ENCODE measurements at places on chromosomes 5 and 9.

- peak; percentile 62 for DNase-seq
Observed at GRCh38 chr5:59506285-59506877, 387.1 kb downstream of the PDE4D start.

- DNase-seq: no peak
Observed at GRCh38 chr9:124040935-124041816, 29.6 kb downstream of the LHX2 start.

DNA sequence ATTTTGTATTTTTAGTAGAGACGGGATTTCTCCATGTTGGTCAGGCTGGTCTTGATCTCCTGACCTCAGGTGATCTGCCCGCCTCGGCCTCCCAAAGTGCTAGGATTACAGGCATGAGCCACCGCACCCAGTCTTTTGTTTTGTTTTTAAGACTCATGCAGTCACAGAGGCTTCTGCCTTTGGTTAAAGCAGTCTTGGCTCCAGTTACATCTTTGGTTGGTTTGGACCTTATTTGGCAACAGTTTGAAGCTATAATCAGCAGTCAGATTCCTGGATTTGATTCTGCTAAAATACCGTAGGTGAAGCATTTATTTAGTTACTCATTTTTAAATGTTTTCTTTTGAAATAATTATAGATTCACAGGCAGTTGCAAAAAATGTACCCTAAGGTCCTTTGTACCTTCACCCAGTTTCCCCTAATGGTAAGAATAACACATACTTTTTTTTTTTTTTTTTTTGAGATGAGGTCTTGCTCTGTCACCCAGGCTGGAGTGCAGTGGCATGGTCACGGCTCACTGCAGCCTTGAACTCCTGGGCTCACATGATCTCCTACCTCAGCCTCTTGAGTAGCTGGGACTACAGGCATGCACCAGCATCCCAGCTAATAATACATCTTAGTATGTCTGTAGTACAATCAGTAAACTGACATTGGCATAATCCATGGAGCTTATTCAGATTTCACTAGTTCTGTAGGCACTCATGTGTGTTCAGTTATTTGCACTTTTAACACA lies 15.7 kb downstream of the USP20 start:
- no peak for DNase-seq

GRCh38 chr5:1193591-1193985 lies 7.8 kb upstream of the SLC6A19 start:
- DNase-seq: no peak

DNA sequence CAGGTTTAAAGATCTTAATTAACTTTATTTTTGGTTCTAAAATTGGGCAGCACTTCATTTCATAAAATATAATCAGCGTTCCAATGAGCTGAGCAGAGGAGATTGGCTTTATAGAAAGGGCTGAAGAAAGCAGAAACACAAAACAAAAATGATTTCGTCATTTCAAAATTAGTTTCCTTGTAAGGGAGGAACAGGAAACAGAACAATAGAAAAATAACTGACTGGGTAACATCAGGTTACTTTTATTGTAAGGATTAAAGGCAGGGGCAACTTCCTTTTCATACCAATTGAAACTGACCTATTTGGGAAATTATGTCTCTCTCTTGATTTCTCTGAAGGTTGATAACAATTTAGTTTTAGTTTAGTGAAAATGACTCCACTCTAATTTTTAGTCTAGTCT lies 157.1 kb downstream of the ATP10B start:
- no peak for DNase-seq

- no peak for DNase-seq
Observed at GRCh38 chr5:147968855-147969254, 62.5 kb upstream of the C5orf46 start.

All from AG10803 (cell line).